ENCODE measurements at places on chromosomes 1 and 21. TPM values are rescaled to one million over a fixed set of nuclear protein-coding genes. Genes with fewer than 3 reads are reported as not detected.

- peak; percentile 17 for DNase-seq
These were observed 67.5 kb downstream of the SDC3 start for GRCh38 chr1:30840904-30841598.

GRCh38 chr1:37360011-37360410 is 114.4 kb upstream of the ZC3H12A start:
- DNase-seq, result no peak

GRCh38 chr1:220251272-220251671 is 21.0 kb downstream of the RAB3GAP2 start:
- no peak for DNase-seq

DNA sequence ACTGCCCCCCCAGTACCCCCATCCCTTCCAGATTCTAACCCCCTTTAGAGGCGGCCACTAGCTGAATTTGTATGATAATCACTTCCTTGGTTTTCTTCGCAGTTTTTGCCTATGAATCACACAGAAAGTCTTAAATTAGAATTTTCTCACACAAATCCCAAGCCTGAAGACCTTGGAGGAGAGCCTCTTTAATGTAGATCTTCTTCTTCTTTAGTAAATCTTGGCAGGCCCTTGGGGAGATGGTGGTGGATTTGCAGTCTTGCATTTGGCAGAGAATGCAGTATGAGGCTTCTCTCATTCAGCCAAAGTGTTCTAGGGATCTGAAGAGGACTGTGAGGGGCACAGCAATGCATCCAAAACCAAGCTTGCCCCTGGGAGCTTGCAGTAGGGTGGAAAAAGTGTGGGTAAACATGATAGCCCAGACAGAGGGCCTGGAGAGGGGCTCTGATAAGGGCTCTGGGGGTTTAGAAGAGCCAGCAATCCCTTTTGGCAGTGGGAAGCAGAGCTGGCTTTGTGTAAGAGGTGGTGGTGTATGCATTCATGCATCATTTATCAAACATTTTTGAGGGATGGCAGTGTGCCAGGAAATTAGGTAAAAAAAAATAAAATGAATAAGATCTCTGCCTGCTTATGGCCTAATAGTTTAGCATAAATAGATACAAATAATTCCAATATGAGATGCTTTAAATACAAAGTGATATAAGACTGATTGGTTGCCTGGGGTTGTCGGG is 7.7 kb upstream of the CDC42 start:
- DNase-seq, result peak; percentile 69

VASH2 gene
- 0.90 TPM for total RNA-seq

OPTC gene
- total RNA-seq, result not detected

GRCh38 chr1:101389547-101389929 is 152.7 kb downstream of the S1PR1 start:
- DNase-seq, result no peak
